Posterior vena cava (tissue), 2 donors: ENCODE measurements at places on chromosomes 12 and 14.

GRCh38 chr12:40947797-40948196, 240.3 kb upstream of the PDZRN4 start:
- no peak for DNase-seq

DNA sequence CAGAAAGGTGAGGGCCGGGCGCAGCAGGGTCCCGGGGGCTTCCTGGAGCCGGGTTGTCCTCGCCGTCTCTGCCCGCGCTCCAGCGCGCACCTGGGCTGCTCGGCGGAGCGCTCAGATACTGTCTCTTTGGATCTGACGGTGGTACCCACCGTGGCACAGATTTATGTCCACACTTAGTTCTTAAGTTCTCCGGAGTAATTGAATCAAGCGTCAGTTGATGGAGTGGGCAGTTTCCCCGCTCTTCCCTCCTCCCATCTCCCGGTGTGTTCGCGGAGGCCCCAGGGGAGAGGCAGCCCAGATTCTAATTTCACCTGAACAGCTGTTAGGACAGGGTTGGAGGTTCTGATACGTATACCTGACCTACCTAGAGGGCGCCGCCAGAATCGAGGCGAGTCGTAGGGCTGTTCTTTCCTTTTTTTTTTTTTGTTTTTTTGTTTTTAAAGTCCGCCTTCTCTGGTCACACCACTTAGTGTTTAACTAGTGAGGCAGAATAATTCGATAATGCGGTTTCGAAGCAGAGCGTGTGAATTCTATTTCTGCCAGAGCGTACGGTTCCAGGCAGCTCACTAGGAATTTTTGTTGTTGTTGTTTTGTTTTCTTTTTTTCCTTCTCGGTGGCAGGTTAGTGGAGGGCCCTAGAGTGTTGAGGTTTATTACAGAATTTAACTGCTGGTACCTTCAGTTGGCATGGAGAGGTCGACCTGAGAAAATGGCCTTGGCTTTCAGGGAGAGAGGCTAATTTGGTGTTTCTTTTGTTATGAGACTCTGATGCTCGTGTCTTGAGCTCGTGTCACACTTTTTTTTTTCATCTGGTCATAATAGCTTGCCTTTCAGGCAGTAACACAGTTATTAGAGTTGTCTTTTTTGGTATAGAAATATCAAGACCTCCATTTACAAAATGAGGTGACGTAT, 22.3 kb upstream of the GNS start:
- peak; percentile 50 for DNase-seq

DNA sequence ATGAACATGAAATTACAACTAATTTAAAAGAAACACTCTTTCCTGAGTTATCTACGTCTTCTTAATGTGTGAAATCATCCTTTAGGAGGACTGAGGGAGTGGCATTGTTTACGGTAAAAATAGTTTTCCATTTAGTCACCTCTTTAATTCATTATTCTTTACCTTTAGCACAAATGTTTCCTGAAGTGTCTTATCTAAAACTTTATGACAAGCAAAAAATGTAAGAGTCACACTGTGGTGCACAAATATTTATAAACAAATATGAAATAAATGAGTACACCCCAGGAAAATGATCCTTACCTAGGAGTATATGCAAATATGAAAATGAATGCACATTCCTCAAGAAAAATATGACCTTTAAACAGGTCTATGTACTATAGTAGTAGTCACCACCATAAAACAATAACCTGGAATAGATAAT, 104.6 kb downstream of the PTPRR start:
- no peak for DNase-seq

- DNase-seq, result peak; percentile 99
These were observed at the start of gene CAND1 for GRCh38 chr12:67268896-67269632. Gene CAND1 (plus strand): TSS chr12:67269358. CDS start chr12:67269718, 360 bp downstream.

- DNase-seq, result no peak
These were observed 46.0 kb upstream of the KTN1 start for GRCh38 chr14:55533960-55534359.

DNA sequence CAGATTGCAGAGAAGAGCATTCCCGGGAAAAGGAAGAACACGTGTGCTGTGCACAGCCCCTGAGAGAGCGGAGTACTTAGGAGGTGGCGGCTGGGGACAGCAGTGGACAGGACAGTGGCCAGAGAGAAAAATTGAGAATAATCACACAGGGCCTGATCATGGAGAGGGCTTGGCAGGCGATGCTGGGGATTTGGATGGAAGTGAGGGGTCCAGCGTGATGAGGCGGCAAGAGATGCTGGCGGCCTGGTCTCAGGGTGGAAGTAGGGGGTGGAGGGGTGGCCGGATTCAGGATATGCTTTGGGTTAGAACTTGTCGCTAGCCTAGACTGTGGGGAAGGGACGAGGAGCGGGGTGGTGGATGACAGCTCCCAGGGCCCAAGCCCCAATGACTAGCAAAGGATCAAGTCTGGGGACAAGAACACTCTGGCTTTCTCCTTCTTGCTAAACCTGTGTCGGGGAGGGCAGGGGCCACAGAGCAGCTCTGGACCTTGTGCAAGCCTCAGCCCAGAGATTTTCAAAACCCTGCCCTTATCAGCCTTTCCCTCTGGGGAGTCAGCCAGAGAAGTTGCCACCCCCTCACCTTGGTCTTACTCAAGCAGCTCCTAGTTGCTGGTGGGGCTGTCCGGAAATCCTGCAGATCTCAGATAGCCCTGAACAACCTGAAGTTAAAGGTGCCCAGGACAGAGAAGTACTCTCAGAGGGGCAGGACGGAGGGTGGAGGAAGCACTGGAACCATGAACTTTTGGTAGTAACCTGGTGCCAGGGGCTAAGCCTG, 1.3 kb downstream of the HVCN1 start:
- DNase-seq, result no peak

DNA sequence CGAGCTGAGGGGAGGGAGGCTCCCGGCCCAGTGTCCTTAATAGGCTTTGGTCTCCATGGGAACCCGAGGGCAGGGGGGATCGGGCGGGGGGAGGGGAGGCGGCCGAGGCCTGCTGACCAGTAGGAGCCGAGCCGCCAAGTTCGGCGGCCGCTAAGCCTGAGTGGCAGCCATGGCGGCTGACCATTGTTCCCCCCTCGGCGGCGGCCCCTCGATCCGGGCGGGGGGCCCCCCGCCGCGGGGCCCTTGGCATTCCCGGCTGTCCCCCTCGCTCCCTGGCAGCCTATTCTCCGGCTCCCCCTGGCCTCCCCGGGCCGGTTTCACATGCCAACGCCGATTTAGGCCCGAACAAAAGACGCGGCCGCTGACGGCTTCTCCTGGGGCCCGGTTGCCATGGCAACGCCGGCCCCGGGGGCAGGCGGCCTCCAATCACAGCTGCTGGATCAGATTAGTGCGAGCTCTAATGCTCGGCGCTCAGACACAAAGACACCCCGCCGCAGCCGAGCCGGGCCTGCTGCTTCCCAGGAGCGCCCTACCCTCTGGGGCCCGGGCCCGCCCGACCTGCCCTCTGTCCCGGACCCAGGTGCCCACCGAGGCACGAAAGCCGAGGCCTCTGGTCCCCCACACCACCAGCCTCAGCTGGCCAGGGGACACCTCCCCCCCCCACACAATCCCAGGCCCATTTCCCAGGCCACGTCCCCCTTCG, 7.3 kb downstream of the MSI1 start:
- DNase-seq, result peak; percentile 85

DNA sequence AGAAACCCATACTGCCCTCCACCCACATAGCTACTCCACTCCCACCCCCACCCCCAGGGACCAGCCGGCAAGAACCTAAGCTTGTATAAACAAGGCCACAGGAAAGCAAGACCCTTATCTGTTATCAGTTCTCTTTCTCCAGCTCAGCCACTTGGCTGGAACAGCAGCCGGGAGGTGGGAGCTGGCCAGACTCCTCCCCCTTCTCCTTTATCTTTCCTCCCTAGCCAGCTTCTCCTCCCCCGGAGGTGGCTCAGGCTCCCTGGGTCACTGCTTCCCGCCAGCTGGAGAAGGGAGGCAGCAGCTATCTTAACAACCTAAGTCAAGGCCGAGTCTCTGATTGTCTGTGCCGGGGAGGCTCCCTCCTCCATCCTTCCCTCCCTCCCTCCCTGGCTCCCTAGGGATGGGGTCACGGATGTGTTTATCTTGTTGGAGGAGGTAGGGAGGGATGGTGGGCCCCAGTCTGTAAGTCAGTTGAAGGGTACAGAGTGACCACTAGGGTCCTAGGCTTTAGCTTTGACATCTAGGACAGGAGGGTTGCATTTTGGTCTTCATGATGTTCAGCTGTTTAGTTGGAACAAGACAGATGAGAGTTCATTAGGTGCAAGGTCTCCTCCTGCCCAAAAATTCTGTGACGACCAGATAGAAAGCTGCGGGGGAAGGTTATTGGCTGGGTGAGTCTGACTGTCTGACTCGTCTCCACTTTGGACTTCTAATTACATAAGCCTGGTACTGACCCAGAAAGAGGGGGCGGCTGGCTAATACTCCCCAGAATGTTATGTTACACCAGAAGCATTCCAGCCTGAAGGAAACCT, 29.7 kb downstream of the ZFP36L1 start:
- DNase-seq, result peak; percentile 90

GRCh38 chr12:100061814-100062213, 77.1 kb upstream of the ANKS1B start:
- no peak for DNase-seq

DNA sequence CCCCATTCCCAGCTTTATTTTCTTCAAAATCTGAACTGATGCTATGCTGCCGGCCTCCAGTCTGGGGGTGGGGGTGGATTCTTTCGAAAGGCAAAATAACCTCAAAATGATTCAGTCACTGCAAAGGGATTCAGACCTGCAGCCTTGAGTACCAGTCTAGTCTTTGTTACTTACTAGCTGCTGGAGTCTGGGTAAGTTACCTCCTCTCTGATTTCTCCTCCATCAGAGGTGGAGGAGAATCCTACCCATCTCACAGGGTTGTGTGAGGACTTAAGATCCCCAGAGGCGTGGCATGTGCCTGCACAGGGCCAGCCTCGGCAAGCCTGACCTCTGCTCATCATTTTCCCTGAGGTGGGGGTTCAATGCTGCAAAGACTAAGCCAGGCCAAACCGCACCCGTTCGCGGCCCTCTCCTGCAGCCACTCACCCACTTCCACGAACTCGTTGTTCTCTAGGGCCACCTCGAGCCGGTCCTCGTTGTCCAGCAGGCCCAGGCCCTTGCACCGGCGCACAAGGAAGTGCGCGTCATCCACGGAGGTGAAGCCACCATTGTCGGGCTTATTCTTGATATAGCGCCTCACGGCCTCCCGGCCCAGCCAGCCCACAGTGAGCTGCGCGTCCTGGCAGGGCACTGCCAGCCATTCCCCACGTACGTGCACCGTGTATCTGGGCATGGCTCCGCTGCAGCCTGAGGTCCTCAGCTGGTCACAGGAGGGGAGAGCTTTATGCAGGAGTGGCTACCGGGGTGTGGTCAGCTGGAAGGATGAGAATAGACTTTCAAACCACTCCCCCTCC, 709 bp downstream of the HAL start:
- no peak for DNase-seq

DNA sequence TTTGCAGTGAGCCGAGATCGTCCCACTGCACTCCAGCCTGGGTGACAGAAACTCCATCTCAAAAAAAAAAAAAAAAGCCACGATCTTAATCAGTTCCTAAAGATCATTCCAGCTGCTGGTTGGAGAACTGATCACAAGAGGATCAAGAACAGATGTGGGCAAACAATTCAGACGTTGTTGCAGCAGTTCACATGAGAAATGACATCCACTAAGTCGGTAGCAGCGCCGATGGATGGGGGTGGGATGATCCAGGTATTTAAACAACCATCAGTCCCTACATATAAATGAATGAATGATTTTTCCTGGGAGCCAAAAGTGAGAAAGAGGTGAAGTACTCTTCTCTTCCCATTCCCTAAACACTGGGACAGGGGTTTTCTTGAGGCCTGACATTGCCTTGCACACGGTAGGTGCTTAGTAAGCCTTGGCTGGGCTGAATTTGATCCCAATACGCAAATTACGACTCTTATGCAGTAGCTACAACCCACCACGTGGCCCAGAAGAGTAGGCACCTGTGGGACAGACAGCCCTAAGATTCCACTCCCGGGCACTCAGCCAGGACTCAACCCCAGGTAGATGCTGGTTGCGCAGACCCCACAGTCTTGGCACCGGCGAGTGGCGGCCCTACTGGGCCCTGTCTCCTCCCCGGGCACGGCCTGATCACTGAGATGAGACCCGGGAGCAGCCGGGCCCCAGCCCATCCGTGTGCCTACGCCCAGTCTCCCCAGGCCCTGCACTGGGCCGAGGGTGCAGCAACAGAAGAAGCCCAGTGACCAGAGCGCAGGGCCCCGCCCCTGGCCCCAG, 565 bp downstream of the SPRYD3 start:
- DNase-seq, result no peak

DNA sequence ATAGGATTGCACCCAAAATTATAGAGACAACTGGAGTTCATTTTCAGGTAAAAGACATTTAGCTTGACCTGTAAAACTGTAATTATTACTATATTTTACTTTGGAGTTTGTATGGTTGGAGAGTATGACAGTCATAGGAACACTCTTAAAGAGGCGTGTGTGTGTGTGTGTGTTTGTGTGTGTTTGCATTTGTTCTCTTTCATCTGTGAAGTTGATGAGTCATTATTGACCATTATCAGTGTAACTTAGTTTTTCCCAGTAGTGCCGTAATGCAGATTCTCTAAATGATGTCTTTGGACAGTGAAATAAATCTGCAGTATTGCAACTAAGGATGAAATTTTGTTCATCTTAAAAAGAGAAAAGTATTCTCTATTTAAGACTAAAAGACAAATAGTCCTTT, 13.0 kb downstream of the WASHC4 start:
- no peak for DNase-seq

GRCh38 chr14:31080484-31080883, 54.3 kb upstream of the STRN3 start:
- no peak for DNase-seq

- DNase-seq, result peak; percentile 91
These were observed at the start of gene SYNE3 for GRCh38 chr14:95516554-95517181. Gene SYNE3 (minus strand): TSS chr14:95516650. CDS start chr14:95475821, 40,829 bp downstream.

GRCh38 chr12:53560912-53561589, 53.8 kb upstream of the NPFF start:
- no peak for DNase-seq

DNA sequence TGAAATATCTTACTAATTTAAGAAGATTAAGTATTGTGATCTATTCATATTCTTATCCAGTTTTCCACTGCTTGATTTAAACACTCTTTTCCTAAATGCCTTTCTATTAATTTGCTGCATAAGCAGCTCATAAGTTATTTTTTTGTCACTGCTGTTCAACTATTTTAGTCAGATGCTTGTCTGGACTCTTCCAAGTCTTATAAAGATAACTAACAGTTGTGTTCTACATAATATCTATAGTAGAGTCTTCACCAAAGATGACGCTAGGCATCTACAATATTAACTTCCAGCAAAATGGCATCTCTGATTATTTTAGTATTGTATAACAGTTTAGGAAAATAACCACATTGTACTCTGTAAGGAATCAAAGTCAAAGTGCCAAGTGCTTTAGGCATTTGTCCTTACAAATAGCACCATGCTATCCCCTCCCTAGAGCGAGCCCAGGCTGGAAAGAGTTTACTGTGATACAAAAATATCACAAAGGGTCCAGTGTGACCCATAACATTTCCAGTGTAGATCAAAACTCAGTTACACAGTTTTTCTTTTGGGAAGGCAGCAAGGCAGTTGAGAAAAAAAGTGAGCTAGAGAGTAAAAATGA, 98.2 kb downstream of the DENND5B start:
- DNase-seq, result no peak

DNA sequence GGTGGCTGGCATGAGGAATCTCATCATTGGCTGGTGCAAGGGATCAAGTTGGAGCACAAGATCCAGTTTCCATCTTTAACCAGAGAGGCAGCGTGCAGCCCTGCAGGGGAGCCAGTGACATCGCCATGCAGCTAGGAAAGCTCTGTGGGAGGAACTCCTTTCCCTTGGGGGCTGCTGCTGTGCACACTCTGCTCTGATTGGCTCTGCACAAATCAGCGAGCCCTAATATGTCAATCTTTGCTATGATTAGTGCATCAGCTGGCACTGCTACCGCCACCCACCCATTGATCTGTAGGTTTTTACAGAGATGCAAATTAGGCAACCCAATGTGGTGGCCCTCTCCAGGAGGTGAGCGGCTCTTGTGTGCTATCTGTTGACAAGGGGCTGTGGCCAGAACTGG, 262.6 kb downstream of the PCNX1 start:
- no peak for DNase-seq
